Stimulated activated CD4-positive, alpha-beta T cell treated with anti-CD3 and anti-CD28 coated beads, Interleukin-2, amount 100 ng/mL, for 24 hours (primary cell): ENCODE measurements at places on chromosomes 7 and 10.

DNA sequence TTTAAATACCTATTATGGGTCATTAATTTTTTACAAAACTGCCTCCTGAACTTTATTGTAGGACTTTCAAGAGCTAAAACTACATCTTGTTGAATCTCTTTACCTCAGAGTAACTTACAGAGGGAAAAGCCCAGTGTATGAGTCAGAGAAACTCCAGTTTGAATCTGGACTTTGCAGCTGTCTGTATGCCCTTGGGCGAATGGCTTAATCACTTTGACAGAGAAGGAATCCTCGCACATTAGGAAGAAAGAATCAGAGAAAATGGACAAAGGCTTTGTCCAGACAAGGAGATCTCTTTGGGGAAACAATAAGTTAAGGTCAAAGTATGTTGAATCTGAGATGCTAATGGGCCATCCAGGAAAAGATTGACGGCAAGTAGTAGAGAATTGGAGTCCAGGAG, 484.2 kb upstream of the CELF2 start:
- no peak for DNase-seq

- DNase-seq = peak; percentile 39
These were observed 782 bp downstream of the IFIT5 start for GRCh38 chr10:89414879-89415821.

GRCh38 chr7:94047956-94048355, 43.8 kb upstream of the BET1 start:
- no peak for DNase-seq

DNA sequence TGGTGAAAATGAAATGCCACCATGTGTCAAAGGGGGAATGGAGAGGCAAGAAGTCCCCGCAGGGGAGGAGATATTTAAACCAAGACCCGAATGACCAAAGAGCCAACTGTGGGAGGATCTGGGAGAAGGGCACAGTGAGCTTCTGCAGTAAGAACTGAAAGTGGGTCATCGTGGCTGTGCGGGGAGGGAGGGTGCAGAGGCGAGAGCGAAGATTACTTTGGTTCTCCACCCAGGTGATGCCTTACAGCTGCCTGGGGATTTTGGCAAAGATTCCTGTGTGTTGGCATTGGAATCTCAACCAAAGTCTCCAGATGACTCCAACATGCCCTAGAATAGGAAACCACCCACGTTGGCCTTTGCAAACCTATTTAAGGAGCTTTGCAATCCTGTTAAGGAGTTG, 44.2 kb upstream of the ADAM12 start:
- DNase-seq = no peak

- DNase-seq = no peak
These were observed 25.2 kb downstream of the ATRNL1 start for GRCh38 chr10:115118346-115118745.

DNA sequence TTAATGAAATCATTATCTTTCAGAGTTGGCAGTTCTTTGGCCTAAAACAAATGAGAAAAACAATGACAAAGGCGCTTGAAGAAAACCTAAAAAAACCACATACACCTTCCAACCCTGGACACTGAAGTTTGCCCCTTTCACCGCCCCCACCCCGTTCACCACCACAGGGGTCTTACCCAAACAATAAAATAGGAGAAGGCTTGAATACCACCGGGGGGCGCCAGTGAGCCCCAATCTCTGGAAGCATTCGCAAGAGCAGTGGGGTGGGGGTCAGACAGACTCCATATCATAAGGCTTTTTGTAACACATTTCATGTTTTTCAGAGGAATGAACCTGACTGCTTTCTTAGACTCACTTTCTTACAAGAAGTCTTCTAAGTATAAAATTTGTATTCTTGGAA, 163.6 kb downstream of the PIP4K2A start:
- peak; percentile 73 for DNase-seq

DNA sequence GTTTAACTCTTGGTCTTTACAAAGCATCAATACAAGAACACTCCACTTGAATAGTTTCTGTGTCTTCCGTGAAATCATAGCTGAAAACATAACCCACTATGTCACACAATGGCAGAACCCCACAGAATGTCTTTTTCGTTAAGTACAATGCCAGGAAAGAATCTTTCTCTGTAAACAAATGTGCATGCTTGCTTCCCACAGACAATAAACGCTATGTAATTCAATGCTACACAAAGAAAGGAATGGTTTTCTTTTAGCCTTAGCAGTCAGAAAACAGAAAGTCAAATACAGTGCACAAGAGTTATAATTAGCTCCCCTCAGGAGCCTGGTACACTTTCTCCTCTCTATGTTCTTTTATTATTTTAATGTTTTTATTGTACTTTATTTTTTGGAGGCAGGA, 186.1 kb downstream of the SRPK2 start:
- DNase-seq = no peak

DNA sequence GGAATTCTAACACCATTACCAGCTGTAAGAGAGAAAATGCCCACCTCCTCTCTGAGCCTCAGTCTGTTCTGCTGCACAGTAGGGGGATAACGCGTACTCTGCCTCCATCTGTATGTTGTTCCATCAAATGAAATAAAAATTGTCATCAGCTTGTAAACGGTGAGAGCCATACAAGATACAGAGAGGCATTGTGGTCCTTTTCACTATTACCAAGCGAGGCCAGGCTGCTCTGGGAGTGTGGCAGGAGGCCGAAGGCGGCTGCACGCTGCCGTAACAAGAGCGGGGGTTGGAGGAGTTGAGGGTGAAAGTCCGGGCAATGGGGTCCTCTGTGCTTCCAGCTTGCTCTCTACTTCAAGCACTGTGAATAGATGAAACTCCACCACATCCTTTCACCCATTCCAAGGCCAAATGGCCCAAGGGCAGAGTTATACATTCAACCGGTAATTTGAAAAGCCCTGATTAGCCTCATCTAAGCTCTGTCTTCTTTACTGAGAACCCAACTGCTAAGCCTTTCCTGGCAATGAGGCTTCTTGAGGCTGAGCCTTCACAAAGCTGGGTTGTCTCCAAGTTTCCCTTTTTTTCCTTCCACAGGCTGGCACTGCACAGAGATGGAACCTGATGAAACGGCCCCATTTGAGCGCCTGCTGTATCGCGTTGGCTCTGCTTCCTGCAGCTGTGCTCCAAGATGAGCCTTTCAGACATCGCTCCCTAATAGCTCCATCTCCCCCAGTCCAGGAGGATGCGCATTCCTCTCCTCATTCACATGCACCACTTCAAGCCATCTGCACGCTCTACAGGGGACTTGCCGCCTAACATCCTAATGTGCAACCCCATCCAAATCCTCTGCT, 47.2 kb downstream of the PYROXD2 start:
- no peak for DNase-seq

GRCh38 chr7:158097106-158097452, 490.5 kb downstream of the PTPRN2 start:
- no peak for DNase-seq

DNA sequence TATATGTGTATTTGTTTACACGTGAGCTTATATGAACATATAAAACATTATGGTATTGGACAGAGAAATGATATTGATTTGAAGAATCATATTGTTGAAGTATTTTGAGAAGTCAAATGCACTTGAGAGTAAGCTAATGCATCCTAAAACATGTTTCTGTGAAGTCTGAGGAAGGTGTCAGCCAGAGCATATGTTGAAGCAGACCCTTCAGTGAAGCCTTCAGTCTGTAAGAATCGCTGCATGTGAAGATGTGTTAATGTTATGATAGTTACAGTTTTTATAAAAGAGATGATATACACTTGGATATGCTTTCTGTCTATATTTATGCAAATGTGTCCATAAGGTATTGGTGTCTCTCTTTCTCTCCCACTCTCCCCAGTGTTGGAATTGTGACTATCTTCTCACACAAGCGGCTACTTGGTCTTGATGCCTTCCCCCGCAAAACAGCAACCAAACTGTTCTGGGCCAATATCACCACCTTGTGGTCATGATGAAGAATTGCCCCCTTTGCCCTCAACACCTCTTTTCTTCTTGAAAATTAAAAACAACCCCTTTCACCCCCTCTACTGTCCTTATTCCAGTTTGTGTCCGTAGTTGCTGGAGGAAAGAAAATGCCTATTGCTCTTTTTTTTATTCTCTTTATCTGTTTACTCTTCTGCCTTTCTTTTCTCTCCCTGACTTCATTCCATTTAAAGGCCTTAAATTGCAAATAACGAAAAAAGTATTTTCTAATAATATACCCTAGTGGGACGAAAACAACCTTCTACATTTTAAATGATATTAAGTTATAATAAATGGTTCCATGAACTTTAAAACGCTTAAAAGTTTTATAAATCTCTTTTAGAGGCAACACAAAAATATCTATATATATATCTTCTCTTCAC, 64.9 kb downstream of the IKZF1 start:
- no peak for DNase-seq

DNA sequence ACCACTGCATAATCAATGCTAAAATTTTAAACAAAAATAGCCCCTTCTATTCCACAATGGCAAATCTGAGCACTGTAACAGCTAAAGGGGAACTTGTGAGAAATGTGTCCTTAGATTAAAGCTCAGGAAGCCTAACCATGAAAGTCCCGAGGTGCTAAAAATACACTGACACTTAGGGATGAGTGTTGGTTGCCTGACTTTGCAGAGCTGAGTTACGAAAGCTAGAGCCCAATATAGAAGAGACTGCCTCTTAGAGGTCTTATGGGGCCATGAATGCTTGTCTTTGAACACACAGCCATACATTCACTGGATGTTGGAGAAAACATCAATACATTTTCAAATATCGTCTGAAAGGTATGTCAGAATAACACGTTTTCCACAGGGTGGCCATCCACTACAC, 209.7 kb downstream of the LHFPL3 start:
- no peak for DNase-seq

GRCh38 chr7:100823140-100823525, 4.2 kb downstream of the EPHB4 start:
- no peak for DNase-seq

DNA sequence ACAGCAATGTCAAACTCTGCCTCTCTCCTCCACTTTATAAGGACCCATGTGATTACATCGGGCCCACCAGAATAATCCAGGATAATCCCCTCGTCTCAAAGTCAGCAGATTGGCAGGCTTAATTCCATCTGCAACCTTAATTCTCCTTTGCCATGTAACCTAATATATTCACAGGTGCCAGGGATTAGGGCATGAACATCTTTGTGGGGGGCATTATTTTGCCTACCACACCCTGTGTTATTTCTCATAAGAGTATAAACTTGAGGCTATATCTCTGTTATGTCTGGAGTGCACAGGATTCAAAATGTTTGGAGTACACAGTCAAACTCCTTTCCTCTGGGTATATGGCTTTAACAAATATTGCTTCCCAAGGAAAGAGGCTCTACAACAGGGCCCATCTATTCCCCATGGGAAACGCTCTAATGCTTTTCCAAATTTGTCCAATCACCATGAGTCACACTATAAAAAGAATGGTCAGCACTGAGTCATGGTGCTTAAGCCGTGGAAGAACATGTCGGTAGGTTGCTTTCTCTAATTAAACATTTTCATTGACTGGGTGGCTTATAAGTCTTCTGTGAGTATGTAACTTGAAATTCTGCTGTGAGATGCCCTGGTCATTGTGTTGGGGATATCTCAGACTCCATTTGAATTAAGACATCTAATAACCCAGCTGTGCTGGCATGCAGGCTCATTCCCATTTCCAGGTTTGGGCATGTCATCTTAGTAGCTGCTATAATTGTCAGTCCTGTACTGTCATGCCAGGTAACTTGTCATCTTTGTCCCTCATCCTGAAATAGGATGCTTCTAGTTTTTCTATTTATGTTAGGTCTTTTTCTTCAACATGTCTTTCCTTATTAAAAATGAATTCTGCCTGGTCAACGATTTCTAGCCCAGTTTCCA, 11.5 kb upstream of the AKR1B10 start:
- DNase-seq = no peak

GRCh38 chr7:15336146-15336545, 225.7 kb downstream of the AGMO start:
- no peak for DNase-seq

- DNase-seq = peak; percentile 27
These were observed 8.6 kb downstream of the BTBD16 start for GRCh38 chr10:122279725-122280141.

DNA sequence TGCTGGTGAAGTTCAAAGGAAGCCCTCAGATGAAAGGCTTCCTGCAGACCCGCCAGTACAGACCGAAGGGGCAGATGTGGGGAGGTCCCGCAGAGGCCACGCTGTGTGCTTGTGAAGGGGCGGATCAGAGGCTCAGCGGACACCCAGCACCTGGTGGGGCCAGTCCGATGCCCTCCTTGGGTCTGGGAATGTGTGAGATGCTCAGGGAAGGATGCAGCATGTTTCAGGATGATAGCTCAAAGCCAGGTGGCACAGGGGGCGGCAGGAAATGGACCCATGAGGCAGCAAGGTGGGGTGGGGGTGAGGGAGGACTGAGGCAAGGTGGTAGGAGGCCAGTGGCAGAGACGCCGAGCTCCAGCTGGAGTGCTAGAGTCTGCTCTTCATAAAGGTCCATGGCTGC, 27.9 kb upstream of the HSPA12A start:
- no peak for DNase-seq

- DNase-seq = no peak
These were observed 143.2 kb downstream of the USP6NL start for GRCh38 chr10:11468126-11468742.

GRCh38 chr10:8269976-8270375, 215.5 kb downstream of the GATA3 start:
- no peak for DNase-seq

- no peak for DNase-seq
These were observed 5.0 kb downstream of the RHEB start for GRCh38 chr7:151514461-151515275.
